ENCODE measurements at places on chromosomes 3 and 15.

- no peak for DNase-seq
Measured at GRCh38 chr3:191426311-191426710, 34.7 kb upstream of the PYDC2 start.

DNA sequence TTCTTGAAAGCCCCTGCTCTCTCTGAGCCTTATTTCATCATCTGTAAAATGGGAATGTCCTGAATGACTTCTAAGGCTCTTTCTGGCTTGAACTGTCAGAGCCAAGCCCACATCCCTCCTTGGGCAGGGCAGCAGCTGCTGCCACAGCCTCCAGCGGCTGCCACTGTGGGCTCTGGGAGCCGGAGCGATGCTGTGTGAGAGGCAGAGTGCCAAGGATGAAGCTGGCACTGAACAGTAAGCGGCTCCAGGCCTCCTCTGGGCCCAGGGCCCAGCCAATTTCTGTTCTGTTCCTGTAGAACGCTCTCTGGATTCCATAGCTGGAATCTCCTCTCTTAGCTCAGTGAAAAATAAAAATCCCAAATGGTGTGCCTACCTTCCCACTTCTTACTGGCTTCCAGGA lies 4.4 kb downstream of the CPLX3 start:
- DNase-seq = no peak

- DNase-seq = no peak
Measured at GRCh38 chr3:12345584-12346494, 57.0 kb downstream of the PPARG start.

DNA sequence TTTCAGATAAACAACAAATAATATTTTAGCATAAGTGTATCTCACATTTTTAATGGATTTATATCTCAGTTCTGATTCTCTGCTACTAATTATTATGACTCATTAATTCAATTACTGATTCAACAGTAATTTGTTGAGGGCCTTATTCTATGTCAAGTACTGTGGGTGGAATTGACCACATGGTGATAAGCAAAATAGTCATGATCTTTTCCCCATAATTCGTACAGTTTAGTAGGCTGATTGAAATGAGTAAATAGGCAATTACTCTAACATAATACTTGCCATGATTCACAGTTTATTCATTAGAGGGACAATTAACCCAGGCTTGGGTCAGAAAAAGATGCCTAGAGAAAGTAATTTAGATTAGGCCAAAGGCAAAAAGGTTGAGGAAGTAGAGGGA lies 60.9 kb upstream of the SLC4A7 start:
- no peak for DNase-seq

DNA sequence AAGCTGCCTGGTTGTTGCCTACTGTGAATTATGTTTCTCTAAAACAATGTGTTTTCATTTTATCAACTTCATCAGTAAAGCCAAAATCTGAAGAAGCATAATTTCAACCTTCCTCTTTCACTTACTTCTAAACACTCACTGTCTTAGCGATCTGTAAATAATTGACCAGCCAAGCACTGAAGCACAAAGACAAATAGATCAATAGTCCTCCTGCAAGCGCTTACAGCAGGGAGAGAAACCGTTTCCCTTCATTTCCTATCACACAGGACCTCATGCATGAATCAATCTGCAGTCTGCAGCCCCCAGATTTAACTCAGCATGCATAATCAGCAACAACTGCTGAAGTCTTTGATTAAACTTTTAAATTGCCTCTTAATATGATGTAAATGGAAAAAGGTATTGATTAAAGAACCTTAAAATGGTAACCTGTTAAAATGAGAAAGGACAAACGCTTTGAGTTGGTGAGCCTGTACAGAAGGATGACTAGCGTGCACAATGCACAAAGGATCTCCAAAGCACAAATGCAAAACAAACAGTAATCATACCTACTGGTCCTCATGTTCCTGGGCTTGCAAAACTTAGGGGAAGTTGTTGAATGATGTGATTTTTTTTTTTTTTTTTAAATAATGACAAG lies 370.2 kb upstream of the ZNF385D start:
- no peak for DNase-seq

DNA sequence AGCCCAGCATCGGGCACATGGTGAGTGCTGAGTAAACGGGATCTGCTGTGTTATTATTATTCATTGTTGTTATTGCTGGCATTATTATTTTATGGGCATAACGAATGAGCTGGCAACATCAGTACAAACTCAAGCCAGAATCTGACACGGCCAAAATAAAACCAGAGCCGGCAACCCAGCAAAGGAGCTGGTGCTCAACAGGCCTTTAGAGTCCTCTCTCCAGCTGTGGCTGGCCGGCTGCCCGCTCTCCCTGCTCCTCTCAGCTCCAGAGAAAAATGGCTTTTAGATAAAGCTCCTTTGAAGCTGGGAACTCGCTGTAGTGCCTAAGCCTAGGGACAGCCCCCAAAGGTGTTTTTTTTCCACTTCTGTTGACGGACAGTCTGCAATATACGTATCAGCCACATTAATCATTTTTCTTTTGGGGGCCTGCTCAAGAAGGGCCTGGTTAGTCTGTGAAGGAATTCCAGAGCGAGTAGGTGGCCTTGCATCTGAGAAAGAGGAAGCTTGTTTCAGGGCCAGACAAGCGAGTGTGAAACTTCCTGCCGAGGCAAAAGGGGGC lies 193.9 kb upstream of the UBE2E1 start:
- no peak for DNase-seq

DNA sequence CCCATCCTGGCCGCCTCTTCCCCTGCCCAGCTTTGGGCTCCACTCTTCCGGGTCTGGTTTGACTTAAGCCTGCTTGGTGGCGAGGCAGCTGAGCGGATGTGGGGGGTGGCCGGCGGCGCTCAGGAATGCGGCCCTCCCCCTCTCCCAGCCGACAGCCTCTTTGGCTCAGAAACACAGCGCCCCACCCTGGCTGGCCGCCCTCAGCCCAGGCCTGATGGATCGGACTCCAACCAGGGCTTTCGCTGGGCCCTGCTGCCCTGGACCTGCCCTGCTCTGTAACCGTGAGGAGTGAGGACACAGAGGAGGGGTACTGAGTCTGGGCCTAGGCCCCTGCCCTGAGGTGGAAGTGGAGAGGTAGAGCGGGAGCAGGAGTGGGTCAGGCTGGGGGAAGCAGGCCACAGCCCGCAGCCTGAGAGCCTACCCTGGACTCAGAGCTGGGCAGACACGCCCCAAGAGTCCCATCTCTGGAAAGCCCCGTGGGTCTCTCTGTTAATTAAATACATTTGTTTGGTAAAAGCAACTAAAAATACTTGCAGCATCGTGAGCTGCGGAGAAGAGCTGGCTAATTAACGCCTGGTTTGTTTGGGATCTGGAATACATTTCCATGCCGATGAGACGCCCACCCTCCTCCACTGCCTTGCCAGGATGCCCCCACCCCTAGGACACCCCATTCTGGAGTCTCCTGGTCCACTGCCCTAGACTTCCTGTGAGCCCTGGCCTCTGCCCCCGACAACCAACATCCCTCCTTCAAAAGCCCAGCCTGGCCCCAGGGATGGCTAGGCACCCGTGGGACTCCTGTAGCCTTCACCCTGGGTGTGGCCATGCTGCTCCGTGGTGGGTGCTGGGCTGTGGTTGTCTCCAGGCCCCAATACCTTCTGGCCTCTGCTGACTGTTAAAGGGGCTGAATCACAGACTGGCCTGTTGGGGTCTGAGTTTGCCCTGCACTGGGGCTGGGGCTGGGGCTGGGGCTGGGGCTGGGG lies 19.6 kb downstream of the PLXNA1 start:
- DNase-seq = no peak

DNA sequence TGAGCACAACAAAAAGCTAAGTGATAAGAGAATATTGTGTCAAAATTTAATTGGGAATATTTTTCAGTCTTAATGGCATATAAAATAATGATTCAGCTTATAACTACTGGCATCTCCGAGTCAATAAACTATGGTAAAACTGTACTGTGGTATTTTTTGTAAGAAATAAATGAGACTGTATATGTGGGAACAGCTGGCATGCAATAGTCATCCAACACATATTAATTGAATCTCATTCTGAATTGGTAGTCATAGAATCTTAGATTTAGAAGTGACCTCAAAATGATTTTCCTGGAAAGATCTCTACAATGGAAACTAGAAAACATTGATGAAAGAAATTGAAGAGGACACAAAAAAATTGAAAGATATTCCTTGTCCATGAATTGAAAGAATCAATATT lies 133.4 kb upstream of the SLC7A14 start:
- DNase-seq = no peak

DNA sequence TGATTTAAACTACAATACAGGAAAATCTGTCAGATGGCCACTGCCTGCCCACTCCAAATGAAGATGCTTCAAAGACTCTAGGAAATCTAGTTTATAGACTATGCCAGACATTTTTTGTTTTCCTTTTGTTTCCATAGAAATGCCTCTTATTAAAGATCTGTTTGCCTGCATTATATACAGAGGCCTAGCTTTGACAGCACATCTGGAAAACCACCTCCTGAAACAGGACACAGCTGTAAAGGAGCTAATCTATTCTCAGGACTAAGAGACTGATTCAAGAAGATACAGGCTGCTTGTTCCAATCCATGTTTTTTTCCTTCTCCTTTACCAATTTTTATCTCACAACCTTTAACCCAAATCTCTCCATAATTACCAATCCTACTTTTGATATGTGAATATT lies 75.3 kb upstream of the STRIT1 start:
- DNase-seq = no peak

DNA sequence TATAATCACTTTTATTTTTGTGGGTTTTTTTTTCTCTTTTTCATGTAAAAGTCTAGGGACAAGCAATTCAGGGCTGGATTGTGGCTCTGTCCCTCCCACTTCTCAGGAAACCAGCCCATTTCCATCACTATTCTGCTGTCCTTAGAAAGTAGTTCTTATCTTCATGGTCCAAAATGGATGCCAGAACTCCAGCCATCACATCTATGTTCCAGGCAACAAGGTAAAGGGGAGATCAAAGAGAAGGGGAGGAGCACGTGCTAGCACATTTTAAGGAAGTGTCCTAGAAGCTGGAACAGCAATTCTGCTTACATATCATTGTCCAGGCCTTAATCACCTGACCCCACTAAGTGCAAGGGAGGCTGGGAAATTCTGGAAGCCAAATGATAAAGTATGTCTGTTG lies 181.1 kb upstream of the C2CD4B start:
- no peak for DNase-seq

DNA sequence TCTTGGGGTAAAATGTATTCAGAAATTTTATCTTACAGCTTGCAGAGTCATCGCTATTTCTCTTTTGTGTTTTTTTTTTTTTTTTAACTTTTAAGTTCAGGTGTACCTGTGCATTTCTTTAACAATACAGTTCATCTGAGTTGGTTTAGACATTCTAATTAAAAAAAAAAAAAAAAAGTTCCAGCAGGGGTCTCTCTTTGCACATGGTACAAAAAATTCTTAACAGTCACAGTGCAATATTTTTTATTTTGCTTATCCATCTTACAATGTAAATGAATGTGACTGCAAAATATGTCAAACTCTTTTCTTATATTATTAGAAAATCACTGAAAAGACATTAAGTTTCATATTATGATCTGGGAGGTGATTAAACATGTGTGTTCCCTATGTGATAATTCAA lies 47.5 kb upstream of the SLC9A9 start:
- no peak for DNase-seq

DNA sequence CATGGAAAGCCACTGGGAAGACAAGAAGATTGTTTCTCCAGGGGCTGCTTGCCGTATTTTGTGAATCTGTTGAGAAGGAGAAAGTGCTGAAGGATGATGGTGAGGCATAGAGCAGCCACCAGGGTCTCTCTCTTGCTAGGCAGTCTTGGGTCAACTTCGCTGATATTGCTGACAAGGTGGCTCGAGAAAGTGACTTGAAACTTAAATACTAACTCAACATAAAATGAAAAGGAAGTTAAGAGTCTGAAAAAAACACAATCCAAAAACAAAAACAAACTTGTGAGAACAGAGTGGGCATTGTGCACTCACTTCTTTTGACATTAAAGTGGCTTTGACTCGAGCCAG lies 90.1 kb downstream of the CHST2 start:
- DNase-seq = no peak

- no peak for DNase-seq
Measured at GRCh38 chr3:15040844-15041243, 24.3 kb downstream of the MRPS25 start.

DNA sequence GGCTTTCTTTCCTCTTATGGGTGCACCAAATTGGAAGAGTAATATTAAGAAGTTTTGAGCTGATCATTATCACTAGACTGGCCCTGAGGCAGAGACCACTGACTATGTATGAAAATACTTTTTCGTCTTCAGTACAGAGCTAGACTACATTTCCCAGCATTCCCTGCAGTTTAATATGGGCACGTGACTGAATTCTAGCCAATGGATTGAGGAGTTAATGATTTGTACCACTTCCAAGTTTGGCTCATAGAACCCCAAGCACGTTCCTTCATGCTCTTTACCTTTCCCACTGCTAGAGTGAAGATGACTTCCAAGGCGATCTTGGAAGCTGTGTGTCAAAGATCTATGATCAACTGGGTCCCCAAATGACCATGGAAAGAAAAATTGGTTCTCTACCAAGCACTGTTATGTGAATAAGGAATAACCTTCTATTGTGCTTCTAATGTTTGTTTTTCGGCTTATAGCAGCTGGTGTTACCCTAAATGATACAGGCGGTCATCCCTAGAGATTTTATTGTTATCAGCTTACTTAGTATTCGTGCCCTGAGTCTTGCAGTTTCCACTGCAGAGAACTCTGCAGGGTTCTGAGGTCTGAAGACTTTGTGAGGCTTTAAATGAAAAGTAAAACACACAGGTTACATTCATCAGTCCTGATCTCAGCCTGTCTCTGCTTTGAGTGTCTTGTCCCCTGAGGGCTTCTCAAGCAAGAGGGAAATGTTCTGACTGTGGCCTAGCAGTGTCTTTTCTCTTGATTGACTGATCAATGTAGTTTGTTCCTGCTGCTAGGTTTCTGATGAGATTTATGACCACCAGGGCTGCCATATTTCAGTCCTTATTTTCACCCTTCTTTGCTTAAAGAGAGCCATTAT lies 486.8 kb downstream of the PDCD6IP start:
- no peak for DNase-seq

All from activated T-cell treated with anti-CD3 and anti-CD28 coated beads for 48 hours (primary cell).